ENCODE measurements at places on chromosomes 5 and 9.

DNA sequence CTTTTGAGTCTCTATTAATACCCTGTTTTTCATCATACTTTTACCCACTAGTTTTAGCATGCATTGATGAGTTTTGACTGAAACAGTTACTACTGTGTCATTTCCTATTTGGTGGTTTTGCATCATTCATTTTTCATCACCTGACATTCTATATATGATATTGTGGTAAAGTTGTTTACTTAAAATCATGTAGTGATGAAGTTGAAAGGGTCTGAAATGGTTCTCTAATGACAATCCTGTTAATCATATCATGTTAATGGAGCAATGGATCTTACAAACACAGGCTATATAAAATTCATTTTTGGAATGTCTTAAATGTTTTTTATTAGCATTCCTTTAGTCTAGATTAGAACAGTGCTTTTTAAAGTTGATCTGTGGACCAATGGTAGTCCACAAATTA, 84.1 kb downstream of the ERBIN start:
- no peak for DNase-seq

DNA sequence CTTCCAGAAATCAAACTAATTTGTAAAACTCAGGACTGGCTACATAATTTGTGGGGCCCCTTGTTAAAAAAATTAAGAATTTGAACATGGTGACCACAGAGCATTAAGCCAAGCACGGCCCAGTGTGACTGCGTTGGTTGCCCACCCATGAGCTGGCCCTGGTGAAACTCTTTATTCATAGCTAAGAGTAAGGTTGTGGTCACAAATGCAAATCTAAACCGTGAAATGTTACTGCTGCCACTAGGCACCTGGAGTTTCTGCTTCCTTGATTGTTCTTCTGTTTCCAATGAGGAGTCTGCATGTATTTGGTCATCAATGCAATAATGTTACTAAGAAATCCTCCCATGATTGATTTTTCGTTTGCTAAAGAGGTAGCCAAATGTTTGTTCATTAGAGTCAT, 4.2 kb downstream of the GCNT1 start:
- DNase-seq: no peak

DNA sequence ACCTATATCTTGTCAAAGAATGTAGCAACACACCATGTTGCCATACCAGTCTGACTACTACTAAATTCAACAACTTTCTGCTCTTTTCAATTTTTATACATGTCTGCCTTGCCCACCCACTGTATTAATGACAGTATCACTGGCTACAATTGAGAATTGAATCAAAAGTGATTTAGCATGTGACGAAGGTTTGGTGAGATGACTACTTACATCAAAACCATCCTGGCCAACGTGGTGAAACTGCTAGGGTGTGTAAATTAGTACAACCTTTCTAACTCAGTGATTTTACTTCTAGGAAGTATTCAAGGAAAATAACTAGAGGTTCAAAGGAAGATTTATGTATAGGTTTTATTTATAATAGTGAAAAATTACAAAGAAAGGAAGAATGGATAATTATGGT, 109.8 kb downstream of the UNC13B start:
- DNase-seq: no peak

- no peak for DNase-seq
These were observed 26.2 kb downstream of the SHB start for GRCh38 chr9:38042626-38043357.

DNA sequence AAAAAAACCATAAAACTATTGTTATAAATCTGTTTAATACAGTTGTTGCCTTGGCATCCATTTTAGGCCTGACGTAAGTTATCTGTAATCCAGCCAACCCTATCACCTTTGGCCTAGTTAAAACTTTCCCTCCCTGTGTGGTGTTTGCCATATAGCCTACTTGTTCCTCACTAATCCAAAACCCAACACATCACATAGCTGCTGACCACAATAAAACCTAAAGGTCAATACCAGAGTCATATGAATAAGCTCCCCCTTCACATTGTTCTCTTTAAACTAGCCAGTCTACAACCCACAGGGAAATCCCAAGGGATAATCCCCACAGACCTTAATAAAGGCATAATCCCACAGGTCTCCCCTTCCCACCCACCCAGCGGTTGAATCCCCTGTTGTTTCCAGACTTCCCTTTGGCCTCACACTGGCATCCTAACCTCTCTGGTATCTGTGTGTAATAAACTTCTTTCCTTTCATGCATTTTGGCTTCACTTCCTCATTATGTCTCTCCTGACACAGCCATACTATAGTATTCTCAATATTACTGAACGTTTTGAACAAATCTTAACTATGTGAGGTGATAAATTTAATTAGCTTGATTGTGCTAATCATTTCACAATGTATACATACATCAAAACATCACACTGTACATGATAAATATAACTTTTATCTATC, 50.8 kb downstream of the DTWD2 start:
- DNase-seq: no peak

DNA sequence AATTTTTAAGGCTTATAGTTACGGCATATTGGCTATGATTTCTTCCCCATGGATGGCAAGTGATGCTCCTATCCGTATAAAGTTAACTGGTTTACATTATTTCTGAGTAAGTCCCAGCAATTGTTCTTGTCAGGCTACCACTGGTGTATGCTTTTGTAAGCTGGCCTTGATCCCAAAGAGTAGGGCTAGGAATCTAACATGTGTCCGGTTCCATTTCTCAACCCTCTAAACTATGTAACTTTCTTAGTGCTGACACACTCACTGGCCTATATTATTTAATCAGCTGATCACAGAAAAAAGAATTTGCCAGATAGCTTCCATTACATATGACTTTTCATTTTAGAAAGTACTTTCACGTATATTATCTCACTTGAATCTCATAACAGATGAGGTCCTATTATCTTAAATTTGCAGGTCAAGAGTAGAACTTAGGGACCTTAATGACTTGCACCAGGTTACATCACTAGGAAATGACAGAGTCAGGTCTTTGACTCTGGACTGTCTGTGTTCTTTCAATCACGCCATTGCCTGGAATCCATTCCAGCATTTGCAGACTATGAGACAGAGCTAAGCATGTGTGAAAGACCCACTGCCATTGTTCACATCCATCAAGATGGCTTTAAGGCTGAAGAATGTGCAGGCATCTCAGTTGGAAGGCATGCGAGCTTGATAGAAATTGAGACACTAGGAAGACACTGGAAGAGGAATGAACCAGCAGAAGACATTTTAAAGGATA, 362.9 kb downstream of the ARRDC3 start:
- DNase-seq: no peak

- DNase-seq: no peak
These were observed 233.7 kb downstream of the ENC1 start for GRCh38 chr5:74406844-74407243.
